CD4-positive, alpha-beta T cell treated with Interleukin-15 for 1 hour (primary cell): ENCODE measurements at places on chromosomes 12 and 14.

DNA sequence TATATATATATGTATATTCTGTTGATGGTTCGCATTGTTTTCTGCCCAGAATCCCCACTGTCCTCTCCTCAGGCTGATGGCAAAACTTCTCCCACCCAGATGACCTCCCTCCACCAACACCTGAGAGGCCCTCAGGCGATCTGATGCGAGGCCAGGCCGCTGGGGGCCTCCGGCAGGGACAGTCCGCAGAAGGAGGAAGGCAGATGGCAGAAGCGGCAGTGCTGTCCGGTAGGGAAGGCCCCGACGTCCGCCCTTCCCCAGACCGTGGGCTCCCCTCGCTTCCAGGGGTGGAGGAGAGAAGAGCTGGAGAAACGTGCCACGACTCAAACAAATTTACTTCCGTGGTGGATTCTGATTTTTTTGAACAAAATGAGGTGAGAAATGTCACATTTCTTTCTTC lies 178.3 kb upstream of the RGS6 start:
- no peak for DNase-seq

- DNase-seq, result no peak
Observed at GRCh38 chr14:75368333-75368732, 59.5 kb upstream of the JDP2 start.

DNA sequence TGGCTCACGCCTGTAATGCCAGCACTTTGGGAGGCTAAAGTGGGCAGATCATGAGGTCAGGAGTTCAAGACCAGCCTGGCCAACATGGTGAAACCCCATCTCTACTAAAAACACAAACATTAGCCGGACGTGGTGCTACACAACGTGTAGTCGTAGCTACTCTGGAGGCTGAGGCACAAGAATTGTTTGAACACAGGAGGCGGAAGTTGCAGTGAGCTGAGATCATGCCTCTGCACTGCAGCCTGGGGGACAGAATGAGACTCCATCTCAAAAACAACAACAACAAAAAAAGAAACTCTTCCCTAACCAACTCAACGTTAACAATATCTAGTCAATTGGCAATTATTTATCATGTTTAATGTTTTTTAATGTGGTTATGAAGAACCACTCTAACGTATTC lies 89.3 kb downstream of the EPS8 start:
- no peak for DNase-seq

- no peak for DNase-seq
Observed at GRCh38 chr12:79897617-79898016, 37.3 kb downstream of the PPP1R12A start.

- no peak for DNase-seq
Observed at GRCh38 chr12:5830111-5830510, 114.9 kb downstream of the ANO2 start.
